NCI-H187 treated with DMSO at 0.1 percent for 48 hours (cell line): ENCODE measurements at places on chromosomes 2 and 18.

GRCh38 chr2:240624950-240625621 is at the start of gene GPR35:
TSS of gene GPR35 (plus strand) at chr2:240625480. CDS start at chr2:240629953, 4,473 bp downstream.
- no peak for DNase-seq

DNA sequence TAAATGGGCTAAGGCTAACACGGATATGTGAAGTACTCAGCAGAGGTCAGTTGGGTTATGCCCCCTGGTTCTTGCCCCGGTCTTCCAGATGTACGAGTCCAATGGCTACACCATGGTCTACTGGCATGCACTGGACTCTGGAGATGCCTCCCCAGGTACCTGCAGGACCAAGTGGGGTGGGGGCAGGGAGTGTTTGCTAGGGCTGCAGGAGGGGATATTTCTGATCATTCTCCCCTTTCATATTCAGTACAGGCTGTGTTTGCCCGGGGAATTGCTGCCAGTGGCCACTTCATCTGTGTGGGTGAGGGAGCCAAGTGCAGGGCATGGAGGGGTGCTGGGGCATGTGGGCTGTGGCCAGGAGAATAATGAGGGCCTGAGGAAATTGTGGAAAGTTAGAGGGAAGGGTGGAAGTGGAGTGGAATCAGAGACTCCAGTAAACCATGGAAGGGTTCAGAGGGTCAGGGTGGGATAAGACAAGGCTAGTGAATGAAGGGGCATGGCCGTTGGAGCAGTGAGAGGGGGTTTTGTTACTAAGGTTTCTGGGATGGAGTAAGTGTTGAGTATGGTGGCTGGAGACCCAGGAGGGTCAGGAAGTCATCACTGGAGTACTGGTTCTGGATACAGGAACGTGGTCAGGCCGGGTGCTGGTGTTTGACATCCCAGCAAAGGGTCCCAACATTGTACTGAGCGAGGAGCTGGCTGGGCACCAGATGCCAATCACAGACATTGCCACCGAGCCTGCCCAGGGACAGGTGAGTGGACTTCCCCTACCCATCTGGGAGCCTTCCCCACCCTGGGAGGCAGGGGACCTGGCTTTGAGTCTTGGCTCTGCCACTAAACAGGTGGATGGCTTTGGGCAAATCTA is 1.9 kb downstream of the WDR54 start:
- DNase-seq, result no peak

DNA sequence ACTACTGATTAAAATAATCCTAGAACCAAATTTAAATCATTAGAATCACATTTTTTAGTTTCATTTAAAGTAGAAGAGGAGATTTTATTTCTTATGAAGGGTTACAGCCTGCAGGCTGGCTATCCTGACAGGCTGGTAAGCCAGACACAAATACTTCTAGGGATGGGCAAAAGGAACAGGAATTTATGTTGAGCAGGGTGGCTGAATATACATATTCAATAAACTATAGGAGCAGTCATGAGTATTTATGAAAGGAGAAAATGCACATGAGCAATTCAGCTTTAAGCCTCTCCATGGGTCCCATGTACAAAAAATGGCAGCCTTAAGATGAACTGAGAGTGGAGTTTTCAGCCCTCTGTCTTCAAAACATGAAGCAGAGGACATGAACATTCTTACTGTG is 182.4 kb downstream of the CTNNA2 start:
- DNase-seq, result no peak

GRCh38 chr2:110771547-110772382 is 39.4 kb downstream of the ACOXL start:
- no peak for DNase-seq

GRCh38 chr2:163808406-163808805 is 72.6 kb upstream of the FIGN start:
- no peak for DNase-seq
